Fibroblast of skin of right biceps (primary cell): ENCODE measurements at places on chromosomes 4 and X.

- DNase-seq, result no peak
Observed at GRCh38 chrX:136272325-136272724, 21.1 kb upstream of the MAP7D3 start.

GRCh38 chr4:142703694-142704309 is 142.3 kb downstream of the INPP4B start:
- no peak for DNase-seq

GRCh38 chr4:184384056-184384809 is 90.1 kb downstream of the IRF2 start:
- DNase-seq, result peak; percentile 78

DNA sequence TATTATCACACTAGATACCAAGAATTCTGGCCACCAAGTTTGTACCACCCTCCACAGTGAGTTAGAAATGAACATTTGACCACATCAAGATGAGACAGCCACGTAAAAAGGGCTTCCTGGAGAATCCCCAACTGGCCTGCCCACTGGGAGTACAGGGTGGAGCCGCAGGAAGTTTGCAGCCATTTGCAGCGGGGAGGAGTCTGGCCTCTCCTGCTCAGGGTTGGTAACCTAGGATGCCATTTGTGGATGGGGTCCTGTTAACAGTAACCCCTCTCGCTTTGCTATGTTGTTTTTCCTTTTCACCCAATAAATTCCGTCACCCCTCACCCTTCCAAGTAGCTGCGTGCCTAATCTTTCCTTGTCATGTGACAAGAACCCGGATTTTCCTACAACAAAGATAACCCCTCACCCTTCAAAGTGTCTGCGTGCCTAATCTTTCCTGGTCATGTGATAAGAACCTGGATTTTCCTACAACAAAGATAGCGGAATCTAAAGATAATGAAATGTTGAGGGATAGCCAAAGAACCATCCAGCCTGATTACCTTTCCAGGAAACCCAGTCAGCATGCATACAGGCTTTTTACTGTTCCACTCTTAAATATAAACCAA is 245.4 kb downstream of the NAF1 start:
- no peak for DNase-seq

GRCh38 chrX:149540131-149540620 is 636 bp upstream of the EOLA1 start:
- peak; percentile 90 for DNase-seq
